ENCODE measurements at places on chromosomes 12 and 14.

DNA sequence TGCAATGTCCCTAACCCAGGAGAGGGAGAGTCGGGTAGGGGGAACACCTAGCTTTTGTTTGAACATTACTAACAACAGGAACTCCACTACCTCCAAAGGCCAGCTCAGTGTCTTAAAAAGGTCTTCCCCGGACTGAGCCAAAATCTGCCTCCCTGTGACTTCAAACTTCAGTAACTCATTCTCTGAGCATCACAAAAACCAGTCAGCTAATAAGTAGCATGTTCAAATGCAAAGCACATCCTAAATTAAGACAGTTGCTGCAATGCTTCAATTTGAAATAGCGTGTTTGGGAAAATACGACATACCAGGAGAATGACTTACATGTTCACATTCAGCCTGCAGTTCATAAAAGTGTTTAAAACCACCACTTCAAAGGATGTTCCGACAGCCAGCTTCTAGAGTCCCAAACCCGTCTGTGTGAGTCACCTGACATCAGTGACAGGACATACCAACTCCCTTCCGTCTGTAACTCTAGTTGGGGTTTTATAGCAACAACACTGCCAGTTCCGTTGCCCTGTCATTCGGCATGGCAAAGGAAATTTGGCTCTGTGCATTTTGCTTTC lies 13.0 kb downstream of the ZFP36L1 start:
- no peak for DNase-seq

DNA sequence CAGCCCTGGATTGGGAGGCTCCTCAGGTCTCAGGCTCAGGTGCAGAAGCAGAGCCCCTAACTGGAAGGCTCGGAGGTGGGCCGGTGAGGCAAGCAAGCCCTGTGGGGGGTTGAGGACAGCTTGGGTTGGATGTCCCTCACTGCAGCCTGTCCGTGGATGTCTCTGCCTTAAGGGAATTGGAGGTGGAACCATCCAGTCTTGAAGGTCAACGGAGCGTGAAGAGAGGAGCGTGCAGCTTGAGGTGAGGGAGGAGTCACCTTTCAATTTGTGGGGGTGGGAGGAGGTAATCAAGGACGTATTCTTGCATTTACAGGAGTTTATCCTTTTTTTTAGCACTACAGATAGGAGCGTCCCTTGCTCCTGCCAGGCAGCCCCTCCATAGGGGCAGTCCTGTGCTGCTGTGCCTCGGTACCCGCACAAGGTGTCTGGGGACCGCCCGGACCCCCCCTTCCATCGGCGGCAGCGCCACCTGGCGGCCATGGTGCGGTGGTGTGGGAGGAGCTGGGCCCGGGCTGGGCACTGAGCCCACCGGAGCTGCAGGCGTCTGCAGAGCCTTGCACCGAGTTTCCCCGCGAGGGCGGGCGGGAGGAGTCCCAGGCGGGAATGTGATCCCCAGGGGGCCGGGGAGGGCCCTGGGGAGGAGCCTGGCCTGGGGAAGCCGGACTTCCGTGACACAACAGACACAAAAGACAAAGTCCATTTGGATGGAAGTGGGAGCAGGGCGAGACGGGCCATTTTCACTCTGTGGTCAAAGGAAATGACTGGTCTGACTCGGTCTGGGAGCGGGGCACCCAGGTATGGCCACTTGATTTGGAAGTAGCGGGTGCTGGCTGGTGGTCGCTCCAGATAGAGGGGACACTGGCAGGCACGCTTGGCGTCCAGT lies 864 bp downstream of the DNAJC22 start:
- peak; percentile 75 for DNase-seq

GRCh38 chr14:88386256-88386794 lies 868 bp downstream of the SPATA7 start:
- no peak for DNase-seq

DNA sequence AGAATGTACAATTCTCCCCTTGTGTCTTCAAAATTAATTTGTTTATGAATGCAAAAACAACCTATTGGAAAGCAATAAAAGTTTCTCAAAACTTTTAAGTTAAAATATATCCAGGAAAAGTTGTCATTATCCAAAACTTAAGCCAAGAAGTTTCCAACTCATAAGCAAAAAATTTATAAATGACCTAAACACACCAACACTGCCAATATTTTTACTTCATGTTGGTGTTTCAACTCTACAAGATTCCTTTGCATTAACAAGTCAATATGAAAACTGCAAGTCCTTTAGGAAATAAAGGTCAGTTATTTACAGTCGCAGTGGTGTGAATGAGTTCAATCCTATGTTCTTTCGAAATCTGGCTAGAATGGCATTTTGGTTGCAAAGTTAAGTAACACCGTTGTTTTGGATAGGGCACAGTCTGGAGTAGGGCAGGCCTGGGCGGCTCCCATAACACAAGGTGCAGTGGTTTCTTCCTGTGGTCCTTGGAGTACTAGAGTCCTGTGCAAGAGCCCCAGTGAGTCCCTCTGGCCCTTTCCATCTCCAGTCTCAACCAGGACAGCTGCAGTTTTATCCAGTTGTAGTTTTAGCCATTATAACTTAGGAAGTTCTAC lies 151.4 kb downstream of the MED13L start:
- DNase-seq: no peak

GRCh38 chr14:99507860-99508640 lies 26.8 kb downstream of the CCNK start:
- no peak for DNase-seq

- DNase-seq: no peak
Measured at GRCh38 chr14:59028476-59029202, 159.8 kb upstream of the DAAM1 start.

DNA sequence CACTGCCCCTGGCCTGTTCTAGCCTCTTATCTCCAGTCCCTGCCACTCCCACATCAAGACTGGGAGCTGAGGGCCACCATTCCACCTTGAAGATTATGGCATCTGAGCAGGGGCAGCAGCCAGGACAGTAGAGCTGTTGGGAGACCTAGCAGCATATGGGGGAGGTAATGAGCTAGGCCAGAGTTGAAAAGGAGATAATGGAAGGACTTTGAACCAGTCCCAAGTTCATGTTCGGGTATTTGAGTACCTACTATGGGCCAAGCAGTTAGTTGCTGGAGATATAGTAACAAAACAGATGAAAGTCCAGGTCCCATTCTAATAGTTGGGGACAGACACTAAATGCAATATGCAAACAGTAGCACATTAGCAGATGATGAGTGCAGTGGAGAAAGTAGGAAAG lies 151.5 kb downstream of the PLXNC1 start:
- no peak for DNase-seq

GRCh38 chr14:73785834-73786635 lies 65.6 kb upstream of the PTGR2 start:
- DNase-seq: no peak

DNA sequence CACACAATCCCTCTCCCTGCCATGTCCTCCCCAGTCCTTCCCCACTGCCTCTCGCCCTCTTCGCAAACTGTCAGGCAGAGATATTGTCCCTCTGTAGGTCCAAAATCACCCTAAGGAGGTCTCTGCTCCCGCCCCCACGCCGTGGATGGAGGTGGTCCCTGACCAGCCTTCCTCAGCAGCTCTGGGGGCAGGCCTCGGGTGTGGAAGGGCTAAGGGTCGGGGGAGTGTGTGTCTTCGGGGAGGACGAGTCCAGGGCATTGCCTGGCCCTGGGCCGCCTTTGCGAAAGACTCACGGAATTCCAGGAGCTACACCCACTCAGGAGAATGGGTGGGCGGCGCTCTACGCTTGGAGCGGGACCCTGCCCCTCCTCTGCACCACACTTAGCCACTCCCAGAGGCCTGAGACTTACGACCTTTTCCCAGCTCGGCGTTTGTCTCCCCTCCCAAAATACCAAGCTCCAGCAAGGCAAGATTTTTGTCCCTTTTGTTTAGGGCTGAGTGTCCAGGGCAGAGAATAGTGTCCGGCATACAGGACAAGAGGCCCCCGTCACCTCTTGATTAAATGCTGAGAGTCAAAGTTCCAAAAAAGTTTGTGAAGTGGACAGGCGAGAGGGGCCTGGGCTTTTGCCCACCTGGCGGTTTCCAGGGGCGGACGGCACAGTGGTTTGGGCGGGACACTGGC lies 881 bp downstream of the PYGL start:
- no peak for DNase-seq

DNA sequence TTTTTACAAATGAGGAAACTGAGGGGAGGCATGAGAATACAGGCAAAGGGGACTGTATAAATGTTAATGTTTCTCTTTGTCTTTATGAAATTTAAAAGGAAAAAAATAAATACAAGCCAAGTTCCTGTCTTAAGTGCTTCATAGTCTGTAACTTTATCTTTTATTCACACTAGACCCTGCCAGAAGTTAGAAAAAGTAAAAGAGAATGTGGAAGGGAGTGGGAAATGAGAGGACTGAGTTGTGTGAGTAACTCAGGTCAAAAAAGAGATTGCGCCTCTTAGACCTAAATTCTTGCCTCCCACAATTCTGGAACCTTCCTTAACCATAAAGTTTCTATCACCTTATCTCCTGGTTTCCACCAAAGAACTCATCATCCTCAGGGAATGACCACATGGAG lies 141.1 kb downstream of the KICS2 start:
- DNase-seq: no peak

- DNase-seq: no peak
Measured at GRCh38 chr12:104216521-104216924, 944 bp downstream of the TXNRD1 start.

DNA sequence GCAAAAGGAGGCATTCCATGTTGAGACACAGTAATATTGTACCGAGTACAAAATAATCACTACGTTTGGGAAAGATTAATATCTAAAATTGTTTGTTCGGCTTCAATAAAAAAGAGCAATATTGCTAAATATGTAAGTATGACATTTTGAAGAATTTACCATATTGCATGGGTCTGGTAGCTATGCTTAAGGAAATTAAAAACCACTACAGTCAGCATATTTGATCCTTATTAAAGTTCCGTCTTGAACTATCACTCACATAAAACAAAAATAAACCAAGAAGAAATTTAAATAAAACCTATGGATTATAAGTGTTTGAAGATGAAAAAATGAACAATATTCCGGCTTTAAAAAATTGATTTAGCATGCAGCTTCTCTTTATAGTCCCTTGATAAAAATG lies 63.8 kb downstream of the SETD3 start:
- no peak for DNase-seq

GRCh38 chr14:97267509-97267908 lies 470.3 kb downstream of the VRK1 start:
- no peak for DNase-seq

DNA sequence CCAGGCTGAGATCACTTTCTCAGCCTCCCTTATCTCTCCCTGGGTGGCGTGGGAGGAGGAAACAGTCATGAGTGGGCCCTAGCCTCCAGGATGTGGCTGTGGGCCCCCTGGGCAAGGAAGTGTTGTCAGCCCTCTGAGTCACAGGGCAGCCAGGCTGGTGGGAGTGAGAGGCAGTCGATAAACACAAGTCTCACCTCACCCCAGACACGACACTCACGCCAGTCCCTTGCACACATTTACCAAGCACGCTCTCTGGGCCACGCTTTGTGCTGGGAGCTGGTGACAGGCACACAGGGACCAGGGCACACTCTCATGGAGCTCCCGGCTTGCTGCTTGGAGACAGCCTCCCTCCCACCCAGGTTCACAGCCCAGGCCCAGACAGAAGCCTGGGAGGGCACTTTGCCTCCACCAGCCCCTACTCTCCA lies 1.9 kb upstream of the KRT79 start:
- DNase-seq: no peak

- no peak for DNase-seq
Measured at GRCh38 chr14:21097636-21098075, 799 bp downstream of the ZNF219 start.

GRCh38 chr12:5318874-5319273 lies 113.0 kb upstream of the NTF3 start:
- DNase-seq: no peak

DNA sequence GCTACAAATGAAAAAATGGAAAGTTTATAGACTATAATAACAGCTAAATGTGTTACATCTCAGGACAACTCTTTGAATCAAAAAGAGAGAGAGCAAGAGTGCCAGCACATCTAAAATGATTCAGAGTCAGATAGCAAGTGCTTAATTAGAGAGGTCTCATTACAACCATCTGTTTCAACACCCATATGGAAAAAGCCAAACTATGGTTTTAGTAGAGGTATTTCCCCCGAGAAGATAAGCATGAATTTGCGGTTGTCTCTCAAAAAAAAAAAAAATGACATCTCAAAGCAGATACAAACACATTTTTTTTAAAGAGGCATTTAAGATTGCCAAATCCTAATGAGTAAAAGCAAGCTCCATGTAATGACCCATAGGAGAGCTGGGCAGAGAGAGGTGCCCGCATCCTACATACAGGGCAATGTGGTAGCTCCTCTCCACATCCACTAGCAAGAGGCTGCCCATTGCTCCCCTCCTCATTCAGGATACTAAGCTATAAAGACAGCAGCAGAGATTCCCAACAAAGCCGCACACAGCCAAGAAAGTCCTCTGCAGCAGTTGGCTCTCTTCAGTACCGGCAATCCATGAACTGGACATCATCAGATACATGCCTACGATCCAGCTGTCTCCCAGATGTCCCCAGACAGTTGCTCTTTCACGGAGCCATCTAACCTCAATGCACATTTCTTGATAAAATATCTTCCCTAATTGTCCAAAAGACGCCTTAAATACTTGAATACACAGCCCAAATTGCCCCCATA lies 100.4 kb downstream of the EFCAB11 start:
- DNase-seq: no peak

- no peak for DNase-seq
Measured at GRCh38 chr14:91935586-91935985, 11.9 kb downstream of the FBLN5 start.

- DNase-seq: no peak
Measured at GRCh38 chr12:130122356-130122755, 39.9 kb upstream of the FZD10 start.

DNA sequence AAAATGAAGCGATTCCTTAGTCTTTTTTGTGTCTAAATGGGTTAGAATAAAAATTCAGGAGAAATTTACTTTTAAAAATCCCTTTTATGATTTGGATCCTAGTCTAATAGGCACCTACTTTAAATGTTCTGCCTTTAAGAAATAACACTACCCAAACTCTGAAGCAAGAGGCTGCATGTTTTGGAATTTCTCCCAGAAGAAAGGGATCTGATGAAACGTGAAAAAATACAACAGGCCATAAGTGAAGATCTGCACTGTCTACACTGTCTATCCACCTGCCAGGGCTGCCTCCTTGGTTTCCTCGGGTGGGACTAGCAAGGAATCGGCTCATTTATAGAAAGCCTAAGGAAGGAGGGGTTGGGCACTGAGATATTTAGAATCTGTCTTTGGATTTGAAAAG lies 22.1 kb downstream of the ACVR1B start:
- DNase-seq: no peak

DNA sequence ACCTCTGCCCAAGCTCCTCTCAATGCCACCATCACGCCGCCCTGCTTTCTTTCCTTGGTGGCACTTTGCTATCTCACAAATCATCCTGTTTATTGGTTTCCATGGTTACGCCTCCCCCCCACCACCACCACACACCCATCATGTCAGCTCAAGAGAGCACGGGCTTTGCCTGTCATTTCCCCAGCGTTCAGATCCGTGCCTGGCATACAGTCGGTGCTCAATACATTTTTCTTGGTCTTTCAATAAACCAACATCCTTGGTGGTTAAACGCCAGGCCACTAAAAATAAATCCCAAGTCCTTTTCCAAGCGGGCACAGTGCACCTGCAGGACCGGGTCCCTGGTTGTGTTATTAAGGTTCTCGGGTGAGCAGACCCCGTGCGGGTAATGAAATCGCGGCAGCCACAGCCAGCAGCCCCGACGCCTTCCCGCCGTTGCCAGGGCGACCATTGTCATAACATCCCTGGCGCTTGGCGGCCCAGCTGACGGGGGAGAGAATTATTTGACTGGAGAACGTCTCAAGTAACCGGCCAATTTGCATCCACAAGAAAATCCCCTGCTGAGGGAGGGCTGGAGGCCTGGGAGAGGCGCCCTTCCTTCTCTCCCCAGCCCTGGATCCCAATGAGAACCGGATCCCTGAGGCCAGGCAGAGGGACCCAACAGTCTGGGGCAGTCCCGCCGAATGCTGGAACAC lies 92.9 kb downstream of the KSR2 start:
- no peak for DNase-seq

All from NCI-H1048 (cell line).